ENCODE measurements at places on chromosomes 7 and 10.

- DNase-seq: no peak
These were observed 16.1 kb upstream of the FAM170B start for GRCh38 chr10:49149881-49150280.

DNA sequence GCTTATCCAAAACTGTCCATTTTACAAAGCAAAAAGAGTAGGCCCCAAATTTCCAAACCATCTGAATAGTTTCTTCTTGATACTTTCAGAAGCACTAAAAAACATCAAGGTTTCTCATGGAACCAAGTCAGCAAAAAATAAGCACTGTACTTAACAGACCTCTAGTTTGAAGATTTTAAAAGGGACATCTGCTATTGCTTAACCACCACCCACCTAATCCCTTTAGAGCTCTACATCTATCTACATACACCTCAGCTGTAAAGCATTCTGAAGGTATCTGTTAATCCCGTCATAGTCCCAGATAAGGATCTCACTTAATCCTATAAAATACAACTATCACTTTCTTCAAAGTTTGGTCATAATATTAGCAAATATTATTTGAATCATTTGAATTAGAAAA lies 72.3 kb downstream of the HIBADH start:
- no peak for DNase-seq

- no peak for DNase-seq
These were observed 55.2 kb upstream of the TNRC18 start for GRCh38 chr7:5478568-5479430.

- no peak for DNase-seq
These were observed 116.3 kb upstream of the FAM171A1 start for GRCh38 chr10:15487376-15487775.

DNA sequence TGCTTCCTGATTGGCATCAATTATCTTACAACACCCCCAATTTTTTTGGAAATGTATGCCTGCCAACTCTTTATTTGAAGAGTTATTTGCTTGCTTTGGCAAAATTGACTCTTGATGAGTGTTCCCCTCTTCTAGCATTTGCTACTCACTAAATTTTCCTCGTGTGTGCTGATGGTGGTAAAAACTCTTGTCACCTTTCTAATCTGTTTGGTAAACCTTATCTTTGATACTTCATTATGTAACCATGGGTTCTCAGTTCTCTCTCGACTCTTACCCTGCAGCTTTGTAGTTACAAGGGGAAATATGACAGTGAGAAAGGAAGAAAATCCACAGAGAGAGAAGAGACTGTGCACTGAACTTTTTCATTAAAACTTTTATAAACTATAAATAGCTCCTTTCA lies 102.5 kb downstream of the CDK14 start:
- no peak for DNase-seq

DNA sequence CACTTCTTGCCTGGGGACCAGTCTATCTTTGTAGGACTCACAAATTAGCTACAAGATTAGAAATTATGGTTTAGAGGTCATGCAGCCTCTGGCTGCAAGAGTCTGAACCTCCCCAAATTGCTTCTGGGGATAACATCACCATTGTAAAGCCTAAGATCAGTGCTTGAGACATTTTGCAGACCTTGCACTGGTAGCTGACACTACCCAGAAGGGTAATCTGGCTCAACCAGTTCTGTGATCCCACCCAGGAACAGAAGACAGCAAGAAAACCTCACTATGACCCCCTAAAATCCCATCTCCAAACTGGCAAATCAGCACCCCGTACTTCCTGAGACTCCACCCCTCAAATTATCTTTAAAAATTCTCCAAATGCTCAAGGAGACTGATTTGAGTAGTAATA lies 58.2 kb upstream of the CDK13 start:
- no peak for DNase-seq

DNA sequence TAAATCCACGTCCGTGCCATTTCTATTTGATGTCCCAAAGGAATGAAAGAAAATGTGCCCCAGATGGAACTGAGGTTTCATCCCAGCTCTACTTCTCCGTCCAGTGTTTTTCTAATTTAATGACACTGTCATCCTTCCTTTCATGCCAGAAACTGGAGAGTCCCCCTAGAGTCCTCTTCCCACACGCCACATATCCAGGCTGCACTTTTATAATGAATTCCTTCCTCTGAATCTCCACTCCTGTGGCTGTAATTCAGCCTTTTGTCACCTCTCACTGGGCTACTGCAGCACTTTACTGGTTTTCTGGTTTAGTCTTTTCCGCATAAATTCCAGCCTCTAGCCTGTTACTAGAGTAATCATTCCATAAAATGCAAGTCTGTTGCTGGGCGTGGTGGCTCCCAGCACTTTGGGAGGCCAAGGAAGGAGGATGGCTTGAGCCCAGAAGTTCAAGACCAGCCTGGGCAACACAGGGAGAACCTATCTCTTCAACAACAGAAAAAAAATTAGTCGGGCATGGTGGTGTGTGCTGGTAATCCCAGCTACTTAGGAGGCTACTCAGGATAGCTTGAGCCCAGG lies 142.6 kb upstream of the RHEB start:
- DNase-seq: no peak

GRCh38 chr7:44294325-44295069 lies 30.9 kb downstream of the CAMK2B start:
- no peak for DNase-seq

- DNase-seq: peak; percentile 50
These were observed 52.4 kb downstream of the CALD1 start for GRCh38 chr7:134831862-134832261.

DNA sequence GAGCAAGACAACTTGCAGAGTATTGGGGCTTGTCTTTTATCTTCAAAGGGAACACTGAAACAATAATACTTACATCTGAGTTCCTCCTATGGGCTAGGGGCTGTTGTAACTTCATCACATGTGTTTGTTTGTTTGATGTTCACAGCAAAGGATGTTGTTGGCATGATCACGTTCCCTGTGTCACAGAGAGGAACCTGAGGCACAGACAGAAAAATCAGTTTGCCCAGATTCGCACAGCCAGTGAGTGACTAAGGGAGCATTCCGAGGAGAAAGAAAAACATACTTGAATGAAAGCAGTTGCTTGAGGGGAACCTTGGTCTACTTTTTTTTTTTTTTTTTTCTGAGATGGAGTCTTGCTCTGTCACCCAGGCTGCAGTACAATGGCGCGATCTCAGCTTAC lies 87.2 kb upstream of the PFKP start:
- no peak for DNase-seq

Measured in left colon (tissue), 2 donors.